Lower leg skin (tissue), 4 donors: ENCODE measurements at places on chromosomes 6 and 20.

DNA sequence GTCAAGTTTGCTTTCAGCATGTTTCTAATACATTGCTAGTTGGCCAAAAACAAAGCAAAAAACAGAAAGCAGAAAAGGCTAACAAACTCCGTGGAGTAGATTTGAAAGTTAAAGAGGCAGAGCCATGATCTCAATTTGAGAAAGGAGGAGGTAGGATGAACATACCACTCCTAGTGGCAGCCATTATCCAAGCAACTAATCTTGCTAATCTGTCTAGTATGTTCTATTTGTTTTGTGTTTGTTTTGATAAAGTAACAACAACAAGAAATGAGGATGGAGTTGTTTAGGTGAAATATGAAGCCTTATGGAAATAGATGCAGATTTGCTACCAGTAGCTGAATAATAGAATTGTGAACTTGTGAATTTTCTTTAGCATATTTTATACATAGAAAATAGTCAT, 295.5 kb upstream of the PRDM1 start:
- no peak for DNase-seq

DNA sequence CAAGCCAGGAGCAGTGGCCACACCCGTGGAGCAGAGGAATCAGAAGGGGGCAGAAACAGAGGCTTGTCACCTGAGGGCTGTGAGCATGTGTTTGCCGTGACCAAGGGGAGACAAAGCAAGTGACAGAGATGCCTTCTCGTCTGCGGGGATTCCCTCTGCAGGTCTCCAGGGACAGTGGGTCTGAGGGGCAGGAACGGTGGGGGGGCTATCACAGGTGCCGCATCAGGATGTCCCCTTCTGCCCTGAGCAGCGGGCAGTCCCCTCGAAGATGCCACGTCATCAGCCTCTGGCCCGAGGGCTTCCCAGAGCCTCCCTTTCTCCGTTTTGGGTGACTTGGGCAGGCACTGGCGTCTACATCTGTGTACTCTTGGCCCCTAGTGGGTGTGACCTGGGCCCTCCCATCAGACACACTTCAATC, 338.7 kb downstream of the PREX1 start:
- no peak for DNase-seq

DNA sequence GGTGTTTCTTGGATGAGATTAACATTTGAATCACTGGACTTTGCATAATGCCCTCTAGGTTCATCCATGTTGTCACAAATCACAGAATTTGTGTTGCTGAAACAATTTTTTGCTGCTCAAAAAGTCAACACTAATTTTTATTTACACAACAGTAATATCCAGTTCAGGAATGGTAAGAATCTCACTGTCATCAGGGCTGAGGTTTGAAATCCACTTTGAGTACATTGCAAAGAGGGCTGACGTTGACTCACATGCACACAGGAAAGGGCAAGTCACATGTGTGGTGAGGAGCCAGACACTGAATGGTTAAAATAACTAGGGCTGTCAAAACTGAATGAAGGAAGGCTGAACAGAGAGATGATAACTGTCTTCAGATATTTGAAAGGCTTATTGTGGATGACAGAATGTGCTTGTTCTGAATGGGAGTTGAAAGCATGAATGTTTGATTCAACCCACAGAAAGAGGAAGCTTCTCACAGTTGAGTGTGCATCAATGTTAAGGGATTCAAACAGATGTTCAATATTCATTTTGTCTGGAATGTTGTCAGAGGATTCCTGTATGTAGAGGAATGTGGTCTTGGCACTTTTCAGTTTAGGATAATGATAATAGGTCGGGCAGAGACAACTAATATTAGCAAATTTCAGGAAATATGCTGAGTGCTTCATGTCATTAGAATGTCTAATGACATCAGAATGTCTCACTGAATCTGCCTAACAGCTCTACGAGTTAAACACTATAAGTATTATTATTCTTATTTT, 3.6 kb upstream of the ADGRG6 start:
- no peak for DNase-seq

DNA sequence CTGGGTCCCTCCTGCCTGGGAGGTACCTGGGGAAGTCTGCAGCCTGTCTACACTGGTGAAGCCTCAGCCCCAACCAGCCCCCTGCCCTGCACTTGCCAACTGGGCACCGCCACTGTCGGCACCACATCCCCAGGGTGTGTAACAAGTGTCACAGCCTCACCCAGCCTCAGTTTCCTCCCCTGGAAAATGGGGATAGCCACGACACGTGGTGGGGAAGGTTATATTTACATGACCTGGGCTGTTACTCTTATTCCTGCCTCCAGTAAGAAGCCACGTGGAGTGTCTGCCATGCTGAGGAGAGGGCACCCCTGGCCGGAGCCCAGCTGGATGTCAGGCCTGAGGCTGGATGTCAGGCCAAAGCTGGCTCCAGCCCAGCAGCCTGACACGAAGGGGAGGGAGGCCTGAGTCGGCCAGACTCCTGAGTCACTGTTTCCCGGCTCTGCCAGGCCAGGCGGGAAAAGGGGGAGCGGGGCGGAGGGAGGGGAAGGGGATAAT, 44.9 kb downstream of the SNAI1 start:
- DNase-seq, result no peak

GRCh38 chr6:157068691-157069324, 254.5 kb downstream of the TMEM242 start:
- DNase-seq, result no peak

- DNase-seq, result no peak
These were observed 144.2 kb upstream of the CITED2 start for GRCh38 chr6:139518556-139519091.

- no peak for DNase-seq
These were observed 5.8 kb upstream of the IGF2R start for GRCh38 chr6:159963111-159963510.

- no peak for DNase-seq
These were observed 46.7 kb upstream of the SUPT3H start for GRCh38 chr6:45424451-45424861.

GRCh38 chr6:153401751-153402150, 270.7 kb upstream of the RGS17 start:
- no peak for DNase-seq
